Thyroid gland (tissue), 4 donors: ENCODE measurements at places on chromosomes 16 and 17. TPM values are rescaled to one million over a fixed set of nuclear protein-coding genes. Genes with fewer than 3 reads are reported as not detected.

GRCh38 chr17:81324851-81325713 is 30.0 kb upstream of the SLC38A10 start:
- no peak overlapping the region for H3K4me3 ChIP-seq
- no peaks in the 10 kb centered on the region for H3K27me3 ChIP-seq
- no peak for DNase-seq
- peaks cover 31% of the 10 kb centered on the region for H3K4me1 ChIP-seq

DNA sequence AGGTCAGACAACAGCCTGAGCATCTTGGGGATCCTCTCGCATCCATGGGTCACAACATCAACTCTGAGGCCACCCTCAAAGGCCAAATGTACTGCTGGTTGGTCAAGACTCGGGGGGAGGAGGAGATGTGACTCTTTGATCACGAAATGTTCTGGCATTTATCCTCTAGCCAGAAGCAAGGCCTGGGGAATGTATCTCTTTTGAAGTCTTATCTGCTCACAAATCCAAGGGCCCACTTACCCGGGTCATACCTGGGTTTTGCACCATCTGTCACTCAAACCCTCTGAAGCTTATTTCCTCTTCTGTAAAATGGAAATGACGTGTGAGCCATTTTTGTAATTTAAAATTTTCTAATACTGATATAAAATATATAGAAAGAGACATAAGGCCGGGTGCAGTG is 13.2 kb downstream of the CA7 start:
- no peaks in the 10 kb centered on the region for H3K36me3 ChIP-seq
- no peak for DNase-seq
- peaks cover 13% of the 10 kb centered on the region for H3K4me1 ChIP-seq
- no peaks in the 10 kb centered on the region for H3K27me3 ChIP-seq
- H3K27ac ChIP-seq, result no peak overlapping the region

GRCh38 chr17:64315032-64315490 is 52.0 kb upstream of the TEX2 start:
- H3K36me3 ChIP-seq, result no peaks in the 10 kb centered on the region
- peak; percentile 74 for DNase-seq
- peaks cover 31% of the 10 kb centered on the region for H3K4me1 ChIP-seq

DNA sequence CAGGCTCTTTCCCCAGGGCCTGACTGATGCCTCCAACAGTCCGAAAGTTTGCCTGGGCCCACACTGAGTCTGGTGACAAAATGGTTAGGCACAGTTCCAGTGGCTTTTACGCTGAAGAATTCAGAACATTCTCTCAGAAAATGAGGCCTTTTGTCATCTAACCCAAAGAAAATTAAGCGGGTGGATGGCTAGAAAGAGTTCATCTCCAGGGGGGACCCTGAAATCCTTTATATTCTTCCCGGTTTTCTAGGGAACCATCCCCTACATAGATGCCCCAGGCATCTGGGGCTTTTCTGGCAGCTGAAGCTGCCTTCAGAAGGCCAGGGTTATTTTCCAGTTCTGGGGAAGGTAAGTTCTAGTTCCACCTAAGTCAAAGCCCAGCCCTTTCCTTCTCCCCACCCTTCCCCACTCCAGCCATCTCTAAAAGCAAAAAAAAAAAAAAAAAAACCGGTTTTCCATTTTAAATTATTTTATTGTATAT is 2.2 kb downstream of the RASD1 start:
- peaks cover 7% of the 10 kb centered on the region for H3K4me1 ChIP-seq
- no peaks in the 10 kb centered on the region for H3K27me3 ChIP-seq
- H3K4me3 ChIP-seq, result peak overlapping the region; percentile 76
- no peak for DNase-seq
- peaks cover 18% of the 10 kb centered on the region for H3K36me3 ChIP-seq

GRCh38 chr17:17886226-17886625 is 49.4 kb upstream of the SREBF1 start:
- DNase-seq, result no peak
- H3K4me1 ChIP-seq, result peaks cover 76% of the 10 kb centered on the region
- no peak overlapping the region for H3K4me3 ChIP-seq
- H3K27ac ChIP-seq, result no peak overlapping the region
- no peaks in the 10 kb centered on the region for H3K27me3 ChIP-seq

- H3K4me1 ChIP-seq, result peaks cover 42% of the 10 kb centered on the region
- no peak for DNase-seq
- H3K27me3 ChIP-seq, result no peaks in the 10 kb centered on the region
- no peaks in the 10 kb centered on the region for H3K36me3 ChIP-seq
- H3K4me3 ChIP-seq, result no peak overlapping the region
- H3K27ac ChIP-seq, result peak overlapping the region; percentile 74
These were observed 28.5 kb downstream of the TTYH2 start for GRCh38 chr17:74241847-74242246.

DNA sequence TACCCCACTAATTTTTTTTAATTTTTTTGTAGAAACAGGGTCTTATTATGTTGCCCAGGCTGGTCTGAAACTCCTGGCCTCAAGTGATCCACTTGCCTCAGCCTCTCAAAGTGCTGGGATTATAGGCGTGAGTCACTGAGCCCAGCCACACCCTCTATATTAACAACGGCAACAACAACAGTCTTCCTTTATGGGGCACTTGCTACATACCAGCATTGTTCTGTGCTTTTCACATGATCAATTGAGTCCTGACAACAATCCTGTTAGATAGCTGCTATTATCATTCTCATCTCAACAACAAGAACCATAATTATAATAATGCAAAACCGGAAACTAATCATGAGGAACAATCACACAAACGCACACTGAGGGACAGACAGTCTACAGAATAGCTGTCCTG is 12.6 kb upstream of the ARL5C start:
- no peak overlapping the region for H3K27ac ChIP-seq
- H3K4me3 ChIP-seq, result no peak overlapping the region
- H3K36me3 ChIP-seq, result peaks cover 13% of the 10 kb centered on the region
- no peaks in the 10 kb centered on the region for H3K27me3 ChIP-seq
- DNase-seq, result no peak
- H3K4me1 ChIP-seq, result no peaks in the 10 kb centered on the region

DNA sequence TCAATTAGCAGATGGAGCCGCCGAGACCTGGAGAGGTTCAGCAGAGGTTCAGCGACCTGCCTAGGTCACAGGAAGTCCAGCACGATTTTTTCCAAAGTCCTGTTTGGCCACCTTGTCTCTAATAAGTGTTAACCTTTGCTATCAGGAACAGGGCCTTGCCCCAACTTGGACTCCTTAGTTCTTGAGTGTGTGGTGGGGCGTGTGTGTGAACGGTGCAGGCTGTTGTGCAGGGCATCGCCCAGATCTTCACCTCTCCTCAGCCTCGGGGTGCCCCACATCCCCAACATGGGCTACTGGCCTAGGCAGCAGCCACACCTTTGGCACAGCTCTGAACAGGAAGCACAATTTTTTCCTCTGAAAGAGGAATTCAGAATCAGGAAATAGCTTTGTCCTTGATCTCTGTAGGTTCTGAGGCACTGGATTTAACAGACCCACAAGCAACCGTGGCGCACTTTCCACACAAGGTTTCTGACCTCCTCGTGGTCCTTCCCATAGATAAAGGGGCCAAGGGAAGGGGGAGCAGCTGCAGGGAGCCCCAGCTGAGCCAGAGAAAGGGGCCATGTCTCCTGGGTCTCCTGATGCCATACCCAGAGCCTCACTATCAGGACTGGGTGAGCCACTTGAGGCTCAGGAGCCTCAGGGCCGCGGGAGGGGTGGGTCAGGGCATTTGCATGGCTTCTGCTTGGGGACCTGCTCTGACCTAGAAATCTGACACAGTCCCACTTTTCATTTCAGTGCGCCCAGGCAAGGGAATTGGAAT is 10.4 kb downstream of the MPRIP start:
- no peaks in the 10 kb centered on the region for H3K27me3 ChIP-seq

GRCh38 chr16:12142157-12142556 is 165.6 kb downstream of the SNX29 start:
- no peaks in the 10 kb centered on the region for H3K36me3 ChIP-seq
- DNase-seq, result no peak
- H3K27me3 ChIP-seq, result no peaks in the 10 kb centered on the region
- H3K27ac ChIP-seq, result no peak overlapping the region
- H3K4me3 ChIP-seq, result no peak overlapping the region
- no peaks in the 10 kb centered on the region for H3K4me1 ChIP-seq

DNA sequence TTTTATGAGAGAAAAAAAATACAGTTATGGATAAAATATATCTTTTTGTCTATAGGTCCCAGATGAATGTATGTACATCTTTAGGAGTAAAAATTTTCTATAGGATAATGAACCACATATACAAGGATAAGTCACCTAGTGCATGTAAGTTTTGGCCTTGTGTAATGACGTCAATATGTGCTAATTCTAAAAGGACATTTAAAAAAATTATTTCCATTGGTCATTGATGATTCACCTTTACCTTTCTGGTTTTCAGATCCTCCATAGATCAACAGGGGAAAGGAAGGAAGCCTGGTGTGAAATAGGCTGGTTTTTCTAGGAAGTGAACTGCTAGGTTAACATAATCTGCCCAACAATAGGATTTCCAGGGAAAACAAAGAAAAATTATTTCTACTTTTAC is 684.3 kb upstream of the SOX9 start:
- H3K36me3 ChIP-seq, result no peaks in the 10 kb centered on the region
- no peaks in the 10 kb centered on the region for H3K4me1 ChIP-seq
- H3K27ac ChIP-seq, result no peak overlapping the region
- no peak for DNase-seq
- H3K4me3 ChIP-seq, result no peak overlapping the region

GRCh38 chr16:25189305-25189704 is 27.4 kb upstream of the AQP8 start:
- H3K27ac ChIP-seq, result no peak overlapping the region
- DNase-seq, result no peak
- H3K4me3 ChIP-seq, result no peak overlapping the region

GRCh38 chr17:69749911-69750310 is 325.1 kb upstream of the KCNJ16 start:
- H3K4me3 ChIP-seq, result no peak overlapping the region
- peaks cover 16% of the 10 kb centered on the region for H3K4me1 ChIP-seq
- H3K27me3 ChIP-seq, result no peaks in the 10 kb centered on the region
- no peak for DNase-seq
- no peak overlapping the region for H3K27ac ChIP-seq

DNA sequence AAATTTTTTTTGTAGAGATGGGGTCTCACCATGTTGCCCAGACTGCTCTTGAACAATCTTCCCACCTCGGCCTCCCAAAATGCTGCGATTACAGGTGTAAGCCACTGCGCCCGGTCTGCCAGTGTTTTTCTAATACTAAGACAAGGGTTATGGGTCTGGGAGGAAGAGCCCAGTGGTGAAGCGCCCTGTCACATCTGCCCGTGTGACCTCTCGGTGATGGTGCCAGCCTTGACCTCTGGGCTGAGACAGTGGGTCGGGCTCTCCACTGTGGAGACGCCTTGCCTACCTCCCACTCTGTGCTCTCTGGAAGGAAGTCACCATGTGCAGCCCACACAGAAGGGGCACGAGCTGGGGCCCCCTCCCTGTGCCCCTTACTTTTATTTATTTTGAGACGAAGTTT is 5.1 kb upstream of the BAIAP2 start:
- peaks cover 17% of the 10 kb centered on the region for H3K4me1 ChIP-seq
- no peak overlapping the region for H3K27ac ChIP-seq
- H3K36me3 ChIP-seq, result no peaks in the 10 kb centered on the region
- H3K4me3 ChIP-seq, result no peak overlapping the region
- no peaks in the 10 kb centered on the region for H3K27me3 ChIP-seq

DNA sequence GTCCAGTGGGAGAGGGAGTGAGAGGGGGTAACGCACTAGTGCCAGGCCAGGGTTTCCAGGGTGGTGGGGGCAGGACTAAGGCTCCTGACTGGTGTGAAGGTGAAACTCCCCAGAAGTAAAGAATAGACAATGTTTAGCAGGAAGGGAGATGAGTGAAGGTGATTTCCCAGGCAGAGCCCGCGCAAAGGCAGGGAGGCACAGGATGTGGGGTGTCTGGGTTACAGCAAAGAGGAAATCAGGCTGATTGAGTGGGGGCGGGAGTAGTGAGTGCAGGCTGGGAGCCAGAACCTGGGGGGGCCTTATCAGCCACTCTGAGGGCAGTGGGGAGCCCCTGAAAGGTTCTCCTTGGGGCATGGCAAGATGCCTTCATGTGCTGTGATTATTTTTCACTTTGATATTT is 167.5 kb downstream of the UTP18 start:
- no peaks in the 10 kb centered on the region for H3K27me3 ChIP-seq
- peaks cover 27% of the 10 kb centered on the region for H3K4me1 ChIP-seq
- no peak overlapping the region for H3K4me3 ChIP-seq
- DNase-seq, result no peak
- H3K27ac ChIP-seq, result no peak overlapping the region
- H3K36me3 ChIP-seq, result no peaks in the 10 kb centered on the region

- DNase-seq, result peak; percentile 50
- peaks cover 17% of the 10 kb centered on the region for H3K4me1 ChIP-seq
- peak overlapping the region; percentile 56 for H3K27ac ChIP-seq
- no peaks in the 10 kb centered on the region for H3K27me3 ChIP-seq
- H3K4me3 ChIP-seq, result no peak overlapping the region
- H3K36me3 ChIP-seq, result no peaks in the 10 kb centered on the region
These were observed 25.7 kb downstream of the CHD9 start for GRCh38 chr16:53080345-53081031.

DNA sequence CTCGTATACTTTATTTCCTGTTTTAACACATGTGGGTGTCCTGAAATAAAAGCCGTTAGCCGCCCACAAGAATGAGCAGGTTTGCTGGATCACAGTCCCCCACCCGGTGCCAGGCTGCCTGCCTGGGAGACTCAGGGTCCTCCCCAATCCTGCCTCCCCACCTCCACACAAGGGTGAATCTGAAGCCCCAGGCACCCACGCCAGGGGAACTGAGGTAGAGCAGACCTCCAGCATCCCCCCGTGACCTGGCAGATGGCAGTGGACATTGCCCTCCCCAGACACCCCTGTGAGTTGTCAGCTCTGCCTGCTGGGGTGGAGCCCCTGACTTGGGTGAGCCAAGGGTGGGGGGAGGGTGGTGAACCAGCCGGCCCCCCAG is 114.8 kb downstream of the METRNL start:
- peaks cover 20% of the 10 kb centered on the region for H3K4me1 ChIP-seq
- no peaks in the 10 kb centered on the region for H3K27me3 ChIP-seq
- no peaks in the 10 kb centered on the region for H3K36me3 ChIP-seq
- no peak overlapping the region for H3K27ac ChIP-seq
- DNase-seq, result no peak

DNA sequence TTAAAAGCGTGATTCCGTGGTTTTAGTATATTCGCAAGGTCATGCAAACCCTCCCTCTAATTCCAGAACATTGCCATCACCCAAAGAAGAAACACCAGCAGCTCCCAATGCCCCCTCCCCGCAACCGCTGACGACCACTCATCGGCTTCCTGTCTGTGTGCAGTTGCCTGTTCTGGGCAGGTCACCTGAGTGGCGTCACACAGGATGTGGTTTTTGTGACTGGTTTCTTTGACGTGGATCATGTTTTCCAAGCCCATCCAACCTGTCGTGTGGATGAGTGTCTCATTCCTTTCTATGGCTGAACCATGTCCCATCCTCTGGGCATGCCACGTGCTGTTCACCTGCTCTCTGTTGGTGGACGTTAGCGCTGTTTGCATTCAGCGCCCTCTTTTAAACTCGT is 8.2 kb upstream of the ATP2C2 start:
- H3K27me3 ChIP-seq, result no peaks in the 10 kb centered on the region
- no peak overlapping the region for H3K4me3 ChIP-seq
- peaks cover 10% of the 10 kb centered on the region for H3K4me1 ChIP-seq
- DNase-seq, result no peak
- no peaks in the 10 kb centered on the region for H3K36me3 ChIP-seq

The PLLP gene
- total RNA-seq, result 27.9 TPM

The SLC16A6 gene
- 0.25 TPM for total RNA-seq

The CCL2 gene
- total RNA-seq, result 39.4 TPM

The ACSM2A gene
- not detected for total RNA-seq

The TP53TG3F gene
- total RNA-seq, result not detected

The MSRB1 gene
- total RNA-seq, result 9.1 TPM

The EIF1 gene
- total RNA-seq, result 171 TPM

The TTLL6 gene
- total RNA-seq, result 1.0 TPM

The IFI35 gene
- total RNA-seq, result 38.3 TPM

The CLEC19A gene
- not detected for total RNA-seq

The TBC1D28 gene
- not detected for total RNA-seq

The PSME3IP1 gene
- 96.3 TPM for total RNA-seq
